ENCODE measurements at places on chromosomes 7 and 10. TPM values are rescaled to one million over a fixed set of nuclear protein-coding genes. Genes with fewer than 3 reads are reported as not detected.
A peak's percentile ranks its signal among the peaks of the same experiment; 100 is the strongest.

- DNase-seq: no peak
Measured at GRCh38 chr10:30079408-30079807, 20.0 kb upstream of the JCAD start.

GRCh38 chr10:132987671-132988571 lies 45.6 kb upstream of the CFAP46 start:
- DNase-seq: peak; percentile 87

- DNase-seq: peak; percentile 94
Measured at GRCh38 chr10:112811741-112812551, 138.1 kb upstream of the TCF7L2 start.

DNA sequence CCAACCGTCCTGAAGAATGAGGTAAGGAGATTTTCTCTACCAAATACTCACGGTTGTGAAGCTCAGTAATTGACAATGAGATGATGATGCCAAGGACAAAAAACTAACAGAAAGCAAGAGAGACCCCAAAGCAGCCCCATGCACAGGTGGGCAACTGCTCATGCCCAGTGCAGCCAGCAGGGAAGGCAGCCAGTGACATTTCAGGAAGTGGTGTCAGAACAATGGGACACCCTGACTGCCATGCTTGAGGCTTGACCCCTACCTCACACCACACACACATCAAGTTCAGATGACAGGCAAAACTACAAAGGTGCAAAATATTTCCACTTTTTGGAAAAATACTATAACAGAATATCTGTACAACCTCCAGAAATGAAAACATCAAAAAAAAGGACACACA lies 66.9 kb downstream of the CFAP46 start:
- no peak for DNase-seq

DNA sequence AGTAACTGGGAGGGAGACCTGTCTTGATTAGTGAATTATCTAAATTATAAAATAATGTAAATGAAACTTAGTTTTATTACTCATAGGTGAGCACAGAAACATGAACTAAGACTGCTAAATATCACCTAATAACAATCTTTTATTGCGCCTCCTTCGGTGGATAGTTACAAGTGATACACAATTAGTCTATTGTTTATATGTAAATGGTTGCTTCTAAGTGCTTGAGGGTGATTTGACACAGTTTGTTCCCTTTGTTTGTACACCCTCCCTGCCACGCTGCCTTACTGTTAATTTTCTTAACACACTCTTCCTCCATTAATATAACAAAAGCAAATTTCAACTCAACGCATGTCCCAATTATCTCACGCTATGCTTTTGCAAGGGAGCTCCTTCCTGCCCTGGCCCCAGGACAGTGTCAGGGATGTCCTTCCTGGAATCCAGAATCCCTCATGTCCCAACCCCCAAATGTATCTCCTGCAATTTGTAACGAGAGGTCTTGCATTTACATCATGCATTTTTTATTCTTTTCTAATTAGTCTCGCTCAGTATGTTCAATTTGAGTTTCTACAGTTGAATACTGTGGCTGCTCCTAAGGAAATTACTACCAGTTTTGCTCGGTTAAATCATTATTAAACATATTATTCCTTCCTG lies 4.2 kb downstream of the NPSR1 start:
- DNase-seq: no peak

GRCh38 chr10:111086574-111086973 lies 9.7 kb downstream of the ADRA2A start:
- DNase-seq: no peak

- DNase-seq: no peak
Measured at GRCh38 chr7:131031099-131031868, 296.4 kb upstream of the MKLN1 start.

CLDN15 gene
- 0.56 TPM for total RNA-seq

DNA sequence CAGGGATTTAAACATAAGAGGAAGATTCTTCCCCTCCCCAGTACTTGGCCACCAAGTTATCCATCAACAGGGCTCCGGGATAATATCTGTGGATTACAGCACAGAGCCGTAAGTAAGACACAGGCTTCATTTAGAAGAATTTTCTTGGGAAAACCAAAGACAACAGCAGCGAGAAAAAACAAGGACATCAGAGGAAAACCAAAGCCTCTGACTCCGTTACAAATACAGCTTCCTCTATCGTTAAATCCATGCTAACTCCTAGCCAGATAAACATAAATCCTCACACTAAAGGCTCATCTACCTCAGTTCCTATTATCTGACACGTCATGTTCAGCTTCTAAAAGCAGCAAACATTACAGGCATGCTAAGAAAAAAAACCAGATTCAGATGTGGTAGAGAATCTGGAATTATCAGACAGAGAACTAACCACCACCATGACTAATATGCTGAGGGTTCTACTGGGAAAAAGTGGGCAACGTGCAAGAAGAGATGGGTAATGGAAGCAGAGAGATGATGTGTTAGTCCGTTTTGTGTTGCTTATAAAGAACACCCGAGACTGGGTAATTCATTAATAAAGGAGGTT lies 48.4 kb downstream of the BRI3 start:
- DNase-seq: peak; percentile 72

DNA sequence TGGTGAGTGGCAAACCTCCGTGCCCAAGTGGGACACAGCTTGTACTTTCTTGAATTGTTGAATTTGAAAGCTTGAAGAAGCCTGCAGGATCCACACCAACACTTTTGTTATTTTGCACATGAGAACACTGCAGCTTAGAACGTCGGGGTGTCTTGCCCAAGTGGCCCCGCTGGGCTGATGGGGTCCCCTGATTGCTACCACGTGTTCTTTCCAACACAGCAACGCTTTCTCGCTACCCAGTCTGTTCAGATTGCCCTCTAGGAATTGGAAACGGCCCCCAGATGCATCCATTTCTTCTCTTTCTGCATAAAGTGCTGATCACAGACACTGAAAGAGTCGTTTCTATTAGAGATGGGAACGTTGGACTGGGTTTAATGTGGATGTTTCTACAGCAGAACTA lies 268.5 kb downstream of the ADARB2 start:
- no peak for DNase-seq

HMX3 gene
- not detected for total RNA-seq

- DNase-seq: no peak
Measured at GRCh38 chr7:42567051-42567450, 330.0 kb upstream of the GLI3 start.

- peak; percentile 98 for DNase-seq
Measured at GRCh38 chr7:5692112-5692844, 89.2 kb downstream of the RNF216 start.

DNA sequence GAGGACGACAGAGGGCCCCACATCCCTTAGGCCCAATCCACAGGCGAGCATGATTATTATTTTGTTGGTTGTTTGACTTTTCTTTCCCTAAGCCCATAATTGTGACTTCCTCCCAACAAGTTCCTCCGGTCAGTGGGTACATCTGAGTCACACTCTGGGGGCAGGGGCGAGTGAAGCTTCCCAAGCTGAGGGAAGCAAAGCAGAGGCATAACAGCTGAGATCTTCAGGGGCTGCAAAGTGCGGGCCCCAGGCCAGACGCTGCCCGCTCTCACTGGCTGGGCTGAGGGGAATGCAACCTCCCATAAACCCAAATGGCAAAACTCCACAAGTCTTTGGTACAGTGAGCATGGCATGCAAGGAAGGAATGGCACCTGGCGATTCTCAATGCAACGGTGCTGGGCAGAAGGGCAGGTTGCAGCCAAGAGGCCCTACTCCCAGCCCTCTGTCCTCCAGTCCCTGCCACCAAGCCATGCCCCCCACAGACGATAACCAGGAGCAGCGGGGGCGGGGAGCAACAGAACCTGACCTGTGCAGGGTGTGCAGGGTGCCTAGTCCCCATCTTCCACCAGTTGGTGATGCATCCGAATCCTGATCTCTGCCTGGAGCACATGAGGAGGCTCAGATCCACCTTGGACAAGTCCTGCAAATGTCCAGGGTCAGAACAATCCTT lies 25.3 kb downstream of the TNS3 start:
- no peak for DNase-seq

RBP3 gene
- total RNA-seq: not detected

DNA sequence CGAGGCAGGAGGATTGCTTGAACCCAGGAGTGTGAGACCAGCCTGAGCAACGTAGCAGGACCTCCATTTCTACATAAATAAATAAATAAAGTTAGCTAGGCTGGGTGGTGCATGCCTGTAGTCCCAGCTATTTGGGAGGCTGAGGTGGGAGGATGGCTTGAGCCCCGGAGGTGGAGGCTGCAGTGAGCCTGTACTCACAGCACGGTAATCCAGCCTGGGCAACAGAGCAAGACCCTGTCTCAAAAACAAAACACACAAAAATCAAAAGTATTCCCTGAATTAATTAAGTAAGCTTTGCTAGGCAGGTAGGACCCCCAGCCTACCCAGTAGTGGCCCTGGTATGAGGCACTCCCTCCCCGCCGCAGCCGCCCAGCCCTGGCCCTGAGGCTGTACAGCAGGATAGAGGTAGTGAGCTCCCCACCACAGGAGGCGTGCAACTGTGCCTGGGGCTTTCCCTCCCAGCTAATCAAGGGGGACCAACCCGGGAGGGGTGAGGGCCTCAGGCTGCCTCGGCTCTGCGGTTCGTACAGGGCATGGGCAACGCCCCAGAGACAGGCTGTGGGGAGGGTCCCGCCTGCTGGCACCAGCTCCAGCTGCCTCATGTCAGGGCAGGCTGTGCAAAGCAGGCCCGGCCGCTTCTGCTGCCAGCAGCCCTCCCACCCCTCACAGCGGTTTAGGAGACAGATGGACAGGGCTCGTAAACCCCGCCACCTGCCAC lies 1.0 kb upstream of the CYP2W1 start:
- DNase-seq: no peak

DNA sequence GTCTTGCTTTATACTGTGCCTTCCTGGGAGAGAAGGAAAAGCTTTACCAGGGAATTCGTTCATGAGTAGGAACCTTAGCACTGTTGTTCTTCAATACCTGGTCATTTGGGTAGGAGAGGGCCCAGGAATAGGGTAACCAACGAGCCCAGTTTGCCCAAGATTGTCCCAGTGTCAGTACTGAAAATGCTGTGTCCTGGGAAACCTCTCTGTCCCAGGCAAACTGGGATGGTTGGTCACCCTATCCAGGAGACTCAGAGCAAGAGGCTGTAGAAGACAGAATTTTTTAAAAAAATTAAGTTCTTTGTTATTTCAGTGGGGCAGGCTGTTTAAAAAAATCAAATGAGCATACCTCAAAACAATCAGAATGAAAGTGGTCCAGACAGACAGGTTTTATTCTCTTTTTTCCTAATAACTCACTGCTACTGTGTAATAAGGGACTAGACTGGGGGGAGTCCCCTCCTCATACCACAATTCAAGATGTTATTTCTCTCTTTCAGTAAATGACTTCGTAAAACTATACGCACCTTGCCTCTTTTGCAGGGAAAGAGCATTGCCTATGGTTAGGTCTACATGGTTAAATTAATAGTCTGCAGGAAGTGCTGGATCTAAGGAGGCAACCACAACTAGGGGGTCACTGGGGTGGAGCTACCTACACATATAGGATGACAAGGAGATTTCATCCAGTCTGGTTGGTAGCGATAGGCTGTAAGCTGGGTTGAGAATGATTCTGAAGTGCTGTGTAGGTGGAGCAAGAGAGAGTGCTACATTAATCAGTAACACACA lies 41.1 kb upstream of the FAM133B start:
- DNase-seq: no peak

- no peak for DNase-seq
Measured at GRCh38 chr7:128757203-128757602, 18.0 kb downstream of the CALU start.

- DNase-seq: no peak
Measured at GRCh38 chr7:72538856-72539255, 126.7 kb upstream of the CALN1 start.

Data from IMR-90 (cell line).